RPMI8226 (cell line): ENCODE measurements at places on chromosomes 7 and 10.

- DNase-seq = no peak
Observed at GRCh38 chr10:108521827-108522492, 1357.5 kb upstream of the SORCS1 start.

DNA sequence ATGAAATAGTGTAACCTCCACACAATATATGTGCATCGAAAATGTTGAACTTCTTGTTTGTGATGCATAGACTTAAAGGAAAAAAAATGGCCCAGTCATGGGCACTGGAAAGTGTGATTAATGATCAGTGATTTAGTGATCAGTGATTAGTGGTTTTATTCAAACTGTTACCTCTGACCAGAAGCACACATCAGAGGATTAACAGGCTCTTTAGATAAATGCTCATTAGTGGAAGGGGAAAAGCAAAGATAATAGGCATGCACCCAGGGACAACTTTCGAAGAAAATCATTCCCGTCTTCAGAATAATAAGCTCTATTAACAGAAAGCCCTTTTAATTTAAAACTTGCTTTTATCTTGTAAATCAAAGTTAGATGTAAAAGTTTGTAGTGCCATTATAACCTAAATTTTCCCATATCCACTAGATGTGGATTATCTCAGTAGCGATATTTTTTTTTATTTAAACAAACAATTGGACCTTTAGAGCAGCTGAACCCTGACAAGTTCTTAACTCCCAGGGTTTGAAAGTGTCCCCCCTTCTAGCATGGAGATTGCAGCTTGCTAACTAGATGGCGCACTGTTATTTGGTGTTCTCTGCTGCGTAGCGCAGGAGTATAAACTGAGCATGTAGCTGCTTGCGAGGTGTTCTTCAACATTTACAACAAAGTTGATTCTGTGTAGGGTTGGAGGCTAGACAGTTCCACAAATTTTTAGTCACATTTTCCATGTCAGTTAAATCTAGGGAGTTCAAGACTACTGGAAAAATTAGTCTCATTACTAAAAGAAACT lies at the start of gene CREB5:
TSS of gene CREB5 (plus strand) at position 643 of the 787 bp plus-strand sequence. CDS start 397 bp downstream, outside the sequence.
- no peak for DNase-seq

DNA sequence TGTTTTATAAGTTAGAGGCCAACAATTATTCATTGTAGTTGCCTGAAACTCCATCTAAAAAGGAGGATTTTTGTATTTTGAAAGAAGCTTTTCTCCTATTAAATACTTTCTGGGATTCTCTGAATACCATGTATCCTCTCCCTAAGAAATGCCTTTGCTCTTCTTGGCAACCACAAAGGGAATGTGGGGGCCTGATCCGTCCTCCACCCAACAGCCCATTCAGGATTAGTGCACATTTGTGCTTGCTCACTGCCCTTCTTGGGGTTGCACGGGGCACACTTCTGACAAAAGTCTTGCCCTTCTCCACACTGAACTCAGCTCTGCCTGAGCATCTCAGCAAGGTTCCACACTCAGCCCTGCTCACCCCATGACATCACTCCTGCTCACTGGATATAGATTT lies 194.2 kb downstream of the SLC25A13 start:
- no peak for DNase-seq

GRCh38 chr7:50364645-50365044 lies 60.1 kb downstream of the IKZF1 start:
- no peak for DNase-seq

DNA sequence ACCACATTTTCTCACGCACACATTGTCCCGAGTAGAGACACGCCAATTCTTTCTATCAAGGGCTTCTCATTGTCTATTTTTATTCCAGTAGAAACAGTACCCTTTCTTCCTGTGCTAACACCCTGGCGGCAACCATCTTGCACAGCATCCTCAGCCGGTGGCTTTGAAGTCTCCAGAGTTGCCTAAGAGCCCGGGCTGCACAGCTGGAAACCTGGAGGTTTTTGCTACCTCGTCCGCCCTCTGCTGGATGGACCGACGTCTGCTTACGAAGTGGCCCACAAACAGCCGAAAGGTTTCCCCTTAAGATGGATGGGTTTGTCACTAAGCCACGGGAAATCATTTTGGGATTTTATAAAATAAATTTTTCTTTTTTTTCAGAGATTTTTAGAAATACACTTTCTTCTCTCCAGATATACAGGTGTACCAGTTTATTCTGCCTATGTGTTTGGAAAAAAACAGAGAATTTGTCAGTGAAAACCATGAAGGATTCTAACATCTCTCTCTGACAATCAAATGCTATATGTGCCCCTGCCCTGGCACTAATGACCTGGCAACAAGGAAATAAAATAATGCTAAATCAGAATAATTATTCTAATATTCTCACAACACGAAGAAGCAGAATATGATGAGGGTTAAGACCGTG lies 81.8 kb upstream of the FAM204A start:
- DNase-seq = peak; percentile 79

DNA sequence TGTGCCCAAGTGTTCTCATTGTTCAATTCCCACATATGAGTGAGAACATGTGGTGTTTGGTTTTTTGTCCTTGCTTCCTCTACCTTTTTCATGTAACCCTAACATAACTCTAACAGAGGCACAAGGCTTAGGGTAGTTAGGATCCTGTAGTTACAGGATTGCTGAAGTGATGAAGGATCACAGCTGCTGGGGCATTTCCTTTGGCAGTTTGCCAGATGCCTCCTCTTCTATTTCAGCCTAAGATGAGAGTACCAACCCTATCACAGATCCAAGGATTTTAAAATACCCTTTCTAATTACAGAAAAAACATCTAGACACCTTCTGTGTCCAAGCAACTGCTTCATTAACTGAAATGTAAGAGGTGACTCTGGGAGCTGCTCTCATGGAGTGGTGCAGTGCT lies 141.7 kb upstream of the COL1A2 start:
- DNase-seq = no peak

DNA sequence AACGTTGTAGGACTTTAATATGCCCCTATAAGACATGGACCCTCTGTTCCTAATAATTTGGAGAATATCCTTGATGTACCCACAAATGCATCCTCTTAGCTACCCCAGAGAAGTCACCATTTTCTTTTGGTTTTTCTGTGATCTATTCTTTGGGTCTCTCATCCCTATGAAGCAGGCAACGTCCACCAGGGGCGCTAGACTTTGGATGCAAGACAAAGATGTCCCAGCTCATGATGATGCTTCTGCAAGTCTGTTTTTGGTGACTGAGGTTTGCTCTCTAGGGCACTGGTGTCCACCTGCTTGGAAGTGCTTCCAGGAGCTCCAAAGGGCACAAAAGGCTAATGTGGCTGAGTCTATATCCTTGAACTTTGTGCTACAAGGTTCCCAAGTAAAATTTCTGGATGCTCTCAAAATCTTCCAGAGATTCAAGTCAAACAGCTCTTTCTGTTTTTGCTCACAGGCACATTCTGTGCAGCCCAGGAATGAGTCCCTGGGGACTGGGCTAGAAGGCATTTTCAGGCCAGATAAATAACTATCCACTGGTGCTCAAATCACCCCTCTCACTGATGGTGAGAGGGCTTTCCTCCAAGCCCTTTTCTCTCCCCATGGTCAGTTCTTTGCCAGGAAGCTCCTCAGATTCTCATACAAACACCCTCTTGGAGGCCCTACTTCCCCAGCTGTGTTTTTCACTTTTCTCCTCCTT lies 166.4 kb downstream of the C7orf25 start:
- peak; percentile 64 for DNase-seq
